Activated CD8-positive, alpha-beta T cell treated with anti-CD3 and anti-CD28 coated beads, Interleukin-2, amount 10 ng/mL, durations not matched to agents 7 days and 5 days (primary cell): ENCODE measurements at places on chromosomes 16 and 17.

DNA sequence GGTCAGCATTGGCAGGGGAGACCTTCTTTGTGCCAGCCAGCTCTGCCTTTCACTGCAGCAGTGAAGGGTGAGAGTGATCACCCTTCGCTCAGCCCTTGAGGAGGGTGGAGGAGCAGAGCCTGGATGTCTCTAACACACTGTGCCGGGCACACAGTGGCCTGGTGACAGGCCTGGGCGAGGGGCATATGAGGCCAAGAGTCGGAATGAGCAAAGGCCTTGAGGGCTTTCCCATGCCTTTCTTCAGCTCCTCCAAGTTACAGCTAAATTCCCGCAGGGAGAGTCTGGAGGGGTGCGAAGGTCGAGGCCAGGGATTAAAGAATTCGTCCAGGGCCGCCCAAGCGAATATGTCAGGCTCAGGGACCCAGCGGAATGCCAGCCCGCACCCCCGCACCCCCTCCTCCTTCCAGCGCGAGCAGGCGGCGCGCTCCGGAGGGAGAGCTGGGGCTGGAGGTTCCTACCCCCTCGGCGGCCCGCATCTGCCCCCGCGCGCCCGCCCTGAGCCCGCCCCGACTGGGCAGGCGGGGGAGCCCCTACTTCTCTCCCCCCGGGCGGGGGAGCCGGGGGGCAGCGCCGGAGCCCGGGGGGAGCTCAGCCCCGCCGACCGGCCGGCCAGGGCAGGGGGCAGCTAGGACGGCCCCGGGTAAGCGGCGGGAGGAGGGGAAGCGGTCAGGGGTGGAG lies at the start of gene RASL10B:
Gene RASL10B, plus strand, starts transcription at position 401 of the 678 bp plus-strand sequence. CDS start 3,546 bp downstream, outside the sequence.
- no peak for DNase-seq

DNA sequence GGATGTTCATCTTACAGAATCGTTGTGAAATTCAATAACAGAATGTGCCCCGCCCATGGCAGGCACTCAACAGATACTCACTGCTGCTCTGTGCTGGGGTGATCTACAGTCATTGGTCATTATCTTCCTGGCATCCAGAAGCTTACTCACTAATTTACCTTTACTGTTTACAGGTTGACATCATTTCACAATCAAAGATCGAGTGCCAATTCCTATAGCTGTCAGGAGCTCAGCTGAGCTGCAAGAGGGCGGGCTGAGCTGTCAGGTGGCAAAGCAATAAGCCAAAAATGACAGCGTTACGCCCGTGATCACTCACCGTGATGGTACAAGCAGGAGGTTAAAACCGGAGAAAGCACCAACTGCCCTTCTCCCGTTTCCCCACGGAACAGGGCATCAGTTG lies 51.2 kb downstream of the LITAF start:
- no peak for DNase-seq

GRCh38 chr16:57475711-57476339 lies 10.5 kb downstream of the DOK4 start:
- peak; percentile 90 for DNase-seq

- no peak for DNase-seq
Measured at GRCh38 chr17:14775731-14776492, 475.0 kb downstream of the HS3ST3B1 start.

DNA sequence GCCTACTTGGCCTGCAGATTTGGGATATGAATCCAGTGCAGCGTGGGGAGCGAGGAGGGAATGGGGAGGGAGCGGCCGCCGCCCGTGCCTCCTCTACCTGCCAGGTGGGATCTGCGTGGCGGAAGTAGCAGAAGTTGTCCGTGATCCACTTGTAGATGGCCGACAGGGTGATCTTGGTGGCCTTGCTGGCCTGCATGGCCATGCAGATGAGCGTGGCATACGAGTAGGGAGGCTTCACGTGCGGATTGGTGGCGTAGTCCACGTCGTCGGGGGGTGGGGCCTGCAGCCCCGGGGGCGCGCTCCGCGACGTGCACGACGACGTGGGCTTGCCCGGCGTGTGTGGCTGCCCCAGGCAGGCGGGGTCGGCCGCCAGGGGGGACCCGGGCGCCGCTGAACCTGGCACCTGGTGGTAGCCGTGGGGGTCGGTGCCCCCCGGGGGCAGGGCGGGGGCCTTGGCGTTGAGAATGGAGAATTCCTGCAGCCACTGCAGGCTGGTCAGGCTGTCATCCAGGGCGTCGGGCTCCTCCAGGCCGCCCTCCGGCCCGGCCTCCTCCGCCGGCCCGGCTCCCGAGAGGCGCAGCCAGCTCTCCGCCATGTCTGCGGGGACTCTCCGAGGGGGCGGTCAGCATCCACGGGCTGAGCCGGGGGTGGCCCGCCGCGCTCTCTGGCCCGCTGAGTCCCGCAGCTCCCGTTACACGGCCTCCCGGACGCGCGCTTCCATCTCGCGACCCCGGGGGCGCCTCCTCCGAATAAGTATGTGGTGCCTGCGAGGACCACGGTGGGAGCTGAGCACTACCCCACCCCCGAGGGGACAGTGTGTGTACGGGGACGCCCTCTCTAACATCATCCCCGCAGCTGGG lies 1.0 kb downstream of the FOXJ1 start:
- DNase-seq = peak; percentile 70

- no peak for DNase-seq
Measured at GRCh38 chr16:62249069-62249468, 212.8 kb upstream of the CDH8 start.

- DNase-seq = no peak
Measured at GRCh38 chr16:16578701-16579100, 199.8 kb downstream of the NPIPA7 start.

- peak; percentile 37 for DNase-seq
Measured at GRCh38 chr17:2170023-2170422, 115.1 kb downstream of the HIC1 start.

- DNase-seq = no peak
Measured at GRCh38 chr16:56371660-56371937, 53.7 kb downstream of the AMFR start.

GRCh38 chr16:47990676-47991075 lies 165.1 kb downstream of the ABCC12 start:
- no peak for DNase-seq

GRCh38 chr17:163514-164098 lies 17.8 kb downstream of the DOC2B start:
- no peak for DNase-seq

GRCh38 chr16:75491876-75492275 lies 3.4 kb downstream of the CHST6 start:
- DNase-seq = no peak

- no peak for DNase-seq
Measured at GRCh38 chr17:71117466-71117865, 948.1 kb downstream of the KCNJ2 start.

GRCh38 chr17:7887482-7888183 lies 956 bp upstream of the CHD3 start:
- peak; percentile 94 for DNase-seq

- no peak for DNase-seq
Measured at GRCh38 chr17:2004435-2004952, 20.6 kb downstream of the RTN4RL1 start.

- DNase-seq = no peak
Measured at GRCh38 chr17:35299135-35299534, 56.3 kb downstream of the SLFN5 start.

GRCh38 chr17:80138856-80139426 lies 8.0 kb downstream of the EIF4A3 start:
- DNase-seq = no peak

DNA sequence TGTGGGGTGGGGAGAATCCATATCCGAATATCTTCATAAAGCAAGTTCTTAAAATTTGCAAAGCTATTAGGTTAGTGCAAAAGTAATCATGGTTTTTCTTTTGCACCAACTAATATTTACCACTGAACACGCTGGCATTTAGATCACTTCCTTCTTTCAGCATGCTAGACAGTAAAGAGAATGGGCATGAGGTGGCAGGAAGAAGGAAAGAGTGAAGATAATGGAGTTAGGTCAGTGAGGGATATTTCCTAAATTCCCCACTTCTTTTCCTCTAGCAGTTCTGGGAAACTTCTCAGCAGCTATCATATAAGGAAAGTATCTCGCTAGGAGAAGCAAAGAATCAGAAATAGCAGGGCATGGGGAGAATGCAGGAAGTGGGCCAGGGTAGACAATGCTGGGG lies 39.0 kb downstream of the SLC6A4 start:
- DNase-seq = no peak

- DNase-seq = no peak
Measured at GRCh38 chr17:78683408-78683961, 98.6 kb downstream of the CYTH1 start.

- DNase-seq = no peak
Measured at GRCh38 chr17:76672270-76672851, 28.8 kb upstream of the ST6GALNAC1 start.

- DNase-seq = no peak
Measured at GRCh38 chr16:29729116-29729521, 16.7 kb downstream of the C16orf54 start.

DNA sequence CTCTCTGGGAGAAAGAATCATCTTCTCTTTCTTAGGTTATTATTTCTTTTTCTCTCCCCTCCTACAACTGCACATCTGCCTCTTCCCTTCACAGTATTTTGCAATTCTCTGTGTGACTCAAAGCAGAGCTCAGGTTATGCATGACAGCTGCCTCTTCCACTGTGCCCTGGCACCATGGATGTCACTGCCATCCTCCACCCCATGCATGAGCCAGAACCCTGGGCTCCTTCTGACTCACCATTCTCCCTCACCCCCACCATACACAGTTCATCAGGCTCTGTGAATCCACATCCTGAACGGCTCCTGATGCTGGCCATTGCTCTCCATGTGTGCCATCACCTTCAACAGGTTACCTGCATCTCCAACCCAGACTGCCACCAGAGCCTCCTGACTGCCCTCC lies 23.9 kb downstream of the CA10 start:
- no peak for DNase-seq

DNA sequence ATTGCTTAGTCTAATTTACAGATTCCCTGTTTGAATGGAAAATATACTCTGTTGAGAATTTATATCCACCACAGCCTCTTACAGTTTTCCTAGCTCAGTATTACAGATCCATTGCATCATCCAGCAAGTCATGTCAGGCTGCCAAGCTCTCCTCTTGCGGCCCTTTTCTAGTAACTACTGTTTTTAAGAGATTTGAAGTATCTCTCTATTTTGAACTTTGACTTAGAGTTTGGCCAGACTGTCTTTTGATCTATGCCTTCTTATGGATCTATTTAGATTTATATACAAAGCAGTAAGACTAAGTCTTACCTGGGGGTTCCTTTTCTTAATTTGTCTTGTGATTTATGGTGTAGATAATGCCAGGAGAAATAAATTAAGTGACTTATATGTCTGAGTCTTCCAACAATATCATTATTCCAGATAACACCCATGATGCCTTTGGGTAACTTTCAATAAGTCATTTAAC lies 53.1 kb upstream of the ABCC11 start:
- no peak for DNase-seq

DNA sequence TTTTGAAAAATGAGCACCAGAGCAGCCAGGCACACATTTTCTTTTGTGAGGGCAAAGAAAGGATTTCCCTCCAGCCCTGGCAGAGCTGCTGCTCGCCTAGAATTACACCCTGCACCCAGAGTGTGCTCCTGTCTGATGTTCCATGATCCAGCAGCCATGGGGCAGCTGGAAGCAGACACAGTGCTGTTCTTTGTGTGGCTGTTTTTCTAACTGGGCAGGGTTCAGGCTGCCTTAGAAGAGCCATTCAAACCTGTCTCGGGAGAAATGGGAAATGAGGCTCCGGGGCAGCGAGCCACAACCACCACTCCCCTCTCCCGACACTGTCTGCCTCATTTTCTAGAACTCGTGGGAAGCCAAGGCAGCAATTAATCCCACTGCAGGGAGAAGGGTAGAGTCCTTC lies 28.9 kb downstream of the LITAF start:
- no peak for DNase-seq

GRCh38 chr17:74554909-74555308 lies 9.0 kb upstream of the CD300C start:
- no peak for DNase-seq

GRCh38 chr16:25024900-25025299 lies 9.7 kb upstream of the ARHGAP17 start:
- DNase-seq = no peak

- DNase-seq = no peak
Measured at GRCh38 chr17:47812146-47812920, 9.3 kb downstream of the OSBPL7 start.

- DNase-seq = peak; percentile 82
Measured at GRCh38 chr16:67155295-67156142, 4.2 kb downstream of the TRADD start.

GRCh38 chr17:8069587-8069860 lies 18.0 kb downstream of the ALOX12B start:
- no peak for DNase-seq

DNA sequence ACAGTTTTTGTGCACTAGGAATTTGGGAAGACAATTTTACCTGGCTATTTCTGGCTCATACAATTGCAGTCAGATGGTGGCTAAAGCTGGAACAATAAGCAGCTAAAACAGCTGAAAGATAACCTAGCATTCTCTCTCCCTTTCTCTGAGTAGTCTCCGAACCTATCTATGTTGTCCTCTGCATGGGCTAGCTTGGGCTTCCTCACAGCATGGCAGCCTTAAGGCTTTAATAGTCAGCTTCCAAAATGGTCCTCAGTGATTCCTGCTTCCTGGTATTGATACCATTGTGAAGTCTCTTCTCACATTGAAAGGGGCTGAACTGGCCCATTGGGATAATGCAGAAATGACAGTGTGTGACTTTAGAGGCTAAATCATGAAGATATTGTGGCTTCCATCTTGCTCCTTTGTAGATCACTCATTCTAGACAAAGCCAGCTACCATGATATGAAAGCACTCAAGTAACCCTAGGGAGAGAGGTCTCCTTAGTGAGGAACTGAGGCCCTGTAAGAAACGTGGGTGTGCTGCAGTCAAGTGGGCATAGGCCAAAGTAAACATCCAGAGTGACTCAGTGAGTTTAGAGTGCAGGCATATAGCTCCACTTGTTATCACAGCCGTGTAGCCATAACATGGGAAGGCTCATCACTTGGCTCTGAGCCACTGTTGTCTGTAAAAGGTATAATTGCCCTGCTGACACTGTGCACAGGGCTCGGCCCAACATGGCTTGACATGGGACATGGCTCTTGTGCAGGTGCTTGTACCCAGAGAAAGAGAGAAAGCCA lies 5.5 kb upstream of the VKORC1 start:
- no peak for DNase-seq

- no peak for DNase-seq
Measured at GRCh38 chr17:56350592-56350991, 197.3 kb downstream of the ANKFN1 start.

GRCh38 chr17:51046514-51047384 lies 73.9 kb downstream of the SPAG9 start:
- DNase-seq = no peak

GRCh38 chr17:1110862-1111598 lies 68.8 kb downstream of the ABR start:
- DNase-seq = no peak

GRCh38 chr16:70758786-70759185 lies 42.2 kb downstream of the VAC14 start:
- DNase-seq = no peak

- DNase-seq = no peak
Measured at GRCh38 chr17:72677714-72678390, 414.6 kb downstream of the SLC39A11 start.

GRCh38 chr17:71304498-71305158 lies 816.2 kb upstream of the SOX9 start:
- DNase-seq = no peak

GRCh38 chr16:87622756-87623319 lies 20.5 kb downstream of the JPH3 start:
- no peak for DNase-seq

GRCh38 chr16:65178151-65178550 lies 56.3 kb upstream of the CDH11 start:
- no peak for DNase-seq
